Fibroblast of upper back skin (primary cell): ENCODE measurements at places on chromosomes 12 and 14.

- no peak for DNase-seq
Observed at GRCh38 chr14:24944800-24945199, 105.1 kb downstream of the STXBP6 start.

DNA sequence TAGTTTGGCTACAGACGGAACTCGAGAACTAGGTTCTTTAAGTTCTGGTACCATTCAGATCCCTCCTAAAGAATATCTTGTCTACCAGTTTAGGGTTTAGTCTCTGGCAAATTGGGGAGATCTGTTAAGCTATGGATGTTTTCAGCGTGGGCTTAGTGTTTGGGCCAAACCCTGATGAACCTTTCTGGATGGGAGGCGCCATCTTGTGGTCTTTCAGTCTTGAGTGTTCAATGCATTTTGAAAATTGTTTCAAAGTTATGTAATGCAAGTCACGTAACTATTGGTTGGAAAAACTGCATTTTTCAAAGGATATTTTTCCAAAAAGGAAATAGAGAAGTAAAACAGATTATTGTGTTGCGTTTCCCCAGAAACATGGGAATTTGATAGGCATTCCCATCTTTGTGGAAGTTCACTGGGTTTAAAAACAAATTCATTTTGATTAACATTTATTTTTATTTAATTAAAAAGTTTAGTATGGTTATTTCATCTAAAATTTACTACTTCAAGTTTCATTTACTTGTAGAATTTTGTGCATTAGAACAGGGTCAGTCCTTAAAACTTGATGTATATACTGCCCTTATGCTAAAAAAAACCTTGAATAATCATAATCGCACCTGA, 169.0 kb downstream of the PRIMA1 start:
- DNase-seq, result peak; percentile 51

- peak; percentile 53 for DNase-seq
Observed at GRCh38 chr12:11584221-11584855, 65.1 kb upstream of the ETV6 start.

- no peak for DNase-seq
Observed at GRCh38 chr14:90780519-90780918, 35.7 kb downstream of the TTC7B start.

GRCh38 chr12:13258717-13259119, 62.2 kb downstream of the EMP1 start:
- DNase-seq, result no peak
